ENCODE measurements at places on chromosomes 3 and 15.

- peak; percentile 39 for DNase-seq
Measured at GRCh38 chr3:155352900-155353490, 59.5 kb upstream of the STRIT1 start.

DNA sequence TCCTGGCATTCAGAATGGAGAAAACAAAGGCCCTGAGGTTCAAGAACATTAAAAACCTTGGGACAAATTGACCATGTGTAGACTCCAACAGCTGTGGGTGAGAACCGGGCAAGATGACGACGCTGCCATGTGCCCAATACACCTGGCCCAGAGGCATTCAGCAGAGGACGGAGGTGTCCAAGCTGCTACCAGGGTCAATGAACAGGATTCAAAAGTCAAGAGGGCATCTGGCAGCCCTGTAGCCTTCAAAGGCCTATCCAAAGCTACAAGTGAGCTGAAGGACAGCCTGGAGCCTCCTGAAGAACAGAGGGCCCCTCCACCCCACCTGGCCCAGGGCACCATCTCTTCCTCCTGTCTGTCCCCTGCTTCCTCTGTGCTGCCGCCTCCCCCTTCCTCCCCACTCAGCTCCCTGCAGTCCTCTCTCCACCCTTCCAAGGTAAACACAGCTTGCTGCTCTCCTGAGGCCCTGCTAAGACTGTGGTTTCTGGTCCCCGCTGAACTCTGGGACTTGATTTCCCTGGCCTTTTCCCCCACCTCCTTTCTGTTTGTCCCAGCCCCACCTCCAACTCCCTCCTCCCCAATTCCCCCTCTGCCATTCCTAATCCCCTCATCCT lies 57.5 kb downstream of the HMCES start:
- DNase-seq: no peak

- no peak for DNase-seq
Measured at GRCh38 chr3:29026286-29026685, 254.6 kb upstream of the RBMS3 start.

- no peak for DNase-seq
Measured at GRCh38 chr3:140559546-140559945, 118.3 kb upstream of the TRIM42 start.

DNA sequence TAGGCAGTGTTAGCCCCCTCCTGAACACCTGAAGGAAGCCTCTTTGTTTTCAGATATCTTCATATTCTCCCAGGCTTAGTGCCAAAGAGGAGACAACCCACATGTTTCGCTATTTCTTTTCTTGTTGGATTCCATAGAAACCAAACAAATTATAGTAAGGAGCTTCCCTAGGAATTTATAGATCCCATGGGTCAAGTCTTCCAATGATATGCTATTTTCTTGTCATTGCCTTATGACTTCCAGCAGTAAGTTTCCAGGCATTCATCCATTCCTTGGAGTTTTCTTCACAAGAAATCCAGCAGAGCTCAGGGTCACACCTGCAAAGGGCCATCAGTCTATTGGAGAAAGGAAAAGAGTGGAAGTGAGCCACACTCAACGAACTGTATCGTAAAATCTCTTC lies 9.9 kb upstream of the KCNMB2 start:
- peak; percentile 80 for DNase-seq

DNA sequence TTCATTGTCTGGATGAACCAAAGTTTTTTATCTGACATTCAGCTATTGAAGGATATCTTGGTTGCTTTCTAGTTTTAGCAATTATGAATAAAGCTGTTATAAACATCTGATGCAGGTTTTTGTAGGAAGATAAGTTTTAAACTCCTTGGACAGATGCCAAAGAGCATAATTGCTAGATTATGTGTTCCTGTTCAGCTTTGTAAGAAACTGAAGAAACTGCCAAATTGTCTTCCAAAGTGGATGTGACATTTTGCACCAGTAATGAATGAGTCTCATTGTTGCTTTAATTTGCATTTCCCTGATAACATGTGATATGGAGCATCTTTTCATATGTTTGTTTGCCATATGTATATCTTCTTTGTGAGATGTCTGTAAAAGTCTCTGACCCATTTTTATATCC lies 239.9 kb upstream of the TTC14 start:
- no peak for DNase-seq

- peak; percentile 62 for DNase-seq
Measured at GRCh38 chr3:184716622-184717398, 4.9 kb upstream of the MAGEF1 start.

GRCh38 chr3:66989241-66989640 lies 8.9 kb upstream of the KBTBD8 start:
- DNase-seq: no peak
